Brain (organoid and tissue), 16 donors: ENCODE measurements at places on chromosomes 5 and 9.
A peak's percentile ranks its signal among the peaks of the same experiment; 100 is the strongest.

GRCh38 chr9:97397220-97397619 lies 14.7 kb upstream of the TDRD7 start:
- no peak for DNase-seq

GRCh38 chr9:127703289-127703946 lies 3.4 kb upstream of the CFAP157 start:
- no peak for DNase-seq

- DNase-seq, result peak; percentile 64
Observed at GRCh38 chr9:84670138-84671041, 861 bp downstream of the NTRK2 start.

- DNase-seq, result no peak
Observed at GRCh38 chr9:35318741-35319140, 156.9 kb downstream of the UNC13B start.

GRCh38 chr9:78860801-78861475 lies 564.0 kb downstream of the PSAT1 start:
- DNase-seq, result no peak

- peak; percentile 93 for DNase-seq
Observed at GRCh38 chr5:88144219-88145001, 124.2 kb downstream of the TMEM161B start.

DNA sequence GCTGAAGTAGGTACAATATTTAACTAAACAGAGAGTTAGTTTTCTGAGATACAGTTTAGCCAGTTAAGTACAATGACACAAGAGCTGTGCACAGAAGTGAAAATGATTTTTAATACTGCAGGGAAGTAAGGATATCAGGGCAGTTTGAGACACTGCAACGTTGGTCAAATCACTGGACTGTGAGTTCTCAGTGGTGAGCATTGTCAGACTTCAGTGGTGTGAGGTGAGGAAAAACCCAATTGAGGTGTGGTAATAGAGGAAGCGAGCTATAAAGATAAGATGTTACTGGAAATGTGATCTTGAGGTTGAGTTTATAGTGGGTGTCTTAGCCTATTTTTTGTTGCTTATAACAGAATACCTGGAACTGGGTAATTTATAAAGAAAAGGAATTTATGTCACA lies 12.8 kb upstream of the FBXL7 start:
- DNase-seq, result no peak

DNA sequence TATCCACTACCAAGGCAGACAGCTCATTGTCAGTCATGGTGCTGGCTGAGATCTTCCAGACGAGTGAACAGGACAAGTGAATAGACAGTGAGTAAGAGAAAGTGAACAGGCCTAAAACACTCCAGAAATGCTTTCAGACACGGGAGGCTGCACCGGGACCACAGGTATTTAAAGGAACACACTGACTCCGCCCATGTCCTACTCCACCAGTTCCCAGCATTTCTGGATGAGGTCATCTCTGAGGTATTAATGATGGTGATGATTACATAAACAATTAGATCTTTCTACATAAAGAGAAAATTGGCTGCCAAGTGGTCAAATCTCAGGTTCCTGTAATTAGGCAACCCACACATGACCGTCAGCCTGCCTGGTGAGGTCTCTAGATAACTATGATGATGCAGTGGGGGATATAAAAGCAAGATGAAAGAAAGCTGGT lies at the start of gene ACTBL2:
Gene ACTBL2 (minus strand): TSS at position 141 of the 436 bp plus-strand sequence. CDS start 104 bp downstream, at position 37.
- DNase-seq, result no peak

- DNase-seq, result no peak
Observed at GRCh38 chr9:123336449-123336848, 19.5 kb upstream of the CRB2 start.

- no peak for DNase-seq
Observed at GRCh38 chr5:134784946-134785620, 26.5 kb downstream of the DDX46 start.

- DNase-seq, result no peak
Observed at GRCh38 chr5:52875827-52876226, 88.1 kb downstream of the ITGA1 start.
